Stimulated activated CD8-positive, alpha-beta memory T cell treated with anti-CD3 and anti-CD28 coated beads, Interleukin-4, amount 100 ng/mL, for 4 hours (primary cell): ENCODE measurements at places on chromosomes 7 and 10.

- no peak for DNase-seq
These were observed 509.5 kb downstream of the PLXNA4 start for GRCh38 chr7:132066761-132067171.

GRCh38 chr7:46011059-46011458 is 90.0 kb upstream of the IGFBP3 start:
- no peak for DNase-seq

GRCh38 chr7:12930534-12930933 is 243.1 kb downstream of the ARL4A start:
- DNase-seq: no peak

GRCh38 chr7:146331369-146331768 is 214.8 kb downstream of the CNTNAP2 start:
- DNase-seq: no peak

- DNase-seq: no peak
These were observed 217.2 kb downstream of the REEP3 start for GRCh38 chr10:63738410-63738809.

GRCh38 chr7:26369593-26369992 is 77.9 kb downstream of the SNX10 start:
- DNase-seq: no peak

DNA sequence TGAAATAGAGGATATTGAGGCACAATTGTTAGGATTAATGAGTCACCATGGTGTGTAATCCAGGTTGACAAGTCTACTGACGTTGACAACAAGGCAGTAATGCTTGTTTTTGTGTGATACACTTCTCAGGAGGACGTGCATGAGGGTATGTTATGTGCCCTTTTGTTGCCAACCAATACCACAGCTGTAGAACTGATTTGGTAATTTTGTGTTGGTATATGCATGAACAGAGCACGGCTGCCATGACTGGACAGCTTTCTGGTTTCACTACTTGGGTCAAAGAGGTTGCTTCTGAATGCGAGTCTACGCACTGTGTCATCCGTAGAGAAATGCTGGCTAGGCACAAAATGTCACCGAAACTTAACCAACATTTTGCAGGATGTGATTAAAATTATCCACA is 32.9 kb downstream of the PHTF2 start:
- DNase-seq: no peak

DNA sequence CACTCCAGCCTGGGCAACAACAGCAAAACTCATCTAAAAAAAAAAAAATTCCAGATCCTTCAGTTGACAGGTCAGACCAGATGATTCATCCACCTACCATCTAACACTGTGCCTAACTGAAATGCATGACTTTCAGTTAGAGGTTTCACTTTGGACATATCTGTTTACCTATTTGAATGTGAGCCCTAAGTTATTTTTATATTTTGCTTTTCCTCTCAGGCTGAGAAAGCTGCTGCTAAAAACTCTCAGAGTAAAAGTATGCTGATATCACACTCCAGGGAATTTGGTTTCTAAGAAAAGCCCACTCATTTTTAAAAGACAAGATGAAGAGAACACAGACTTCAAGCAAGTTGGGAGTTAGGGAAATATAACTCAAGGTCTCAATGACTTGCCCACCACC is 126.0 kb downstream of the SGMS1 start:
- DNase-seq: no peak

- no peak for DNase-seq
These were observed 73.4 kb upstream of the CC2D2B start for GRCh38 chr10:95834406-95834805.

DNA sequence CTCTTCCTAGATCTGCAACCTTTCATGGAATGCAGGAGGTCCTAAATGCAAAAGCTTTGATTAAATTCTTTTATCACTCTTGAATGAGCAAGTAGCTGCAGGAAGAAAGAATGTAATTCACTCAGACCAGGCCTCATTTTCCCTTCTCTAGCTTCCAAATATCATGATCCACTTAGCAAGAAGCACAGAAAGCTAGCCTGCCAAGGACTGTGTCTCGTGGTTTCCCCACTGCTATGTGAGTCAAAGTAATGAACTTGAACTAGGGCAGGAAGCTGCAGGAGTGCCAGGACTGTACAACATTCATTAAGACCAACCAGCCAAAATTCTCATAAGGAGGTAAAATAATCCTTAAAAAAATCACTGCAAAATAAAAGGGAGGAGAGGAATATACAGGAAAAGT is 379.2 kb downstream of the CALN1 start:
- DNase-seq: no peak

DNA sequence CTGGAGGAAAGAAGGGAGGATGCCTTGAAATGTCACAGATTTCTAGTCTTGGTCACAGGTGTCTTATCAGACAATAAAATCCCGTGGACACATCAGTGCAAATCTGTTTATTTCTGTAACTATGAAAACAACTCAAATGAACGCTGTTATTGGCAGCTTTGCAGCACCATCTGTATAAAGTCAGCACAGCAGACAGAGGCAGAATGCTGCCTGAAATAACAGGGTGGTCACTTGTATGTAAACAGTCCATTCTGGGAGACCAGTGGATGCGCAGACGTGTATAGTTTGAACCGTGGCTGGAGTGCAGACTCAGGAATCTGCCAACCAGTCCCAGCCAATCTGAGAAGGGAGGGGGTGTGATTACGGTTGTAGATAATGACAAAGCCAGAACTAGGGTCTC is 54.8 kb downstream of the SEC23IP start:
- DNase-seq: no peak

DNA sequence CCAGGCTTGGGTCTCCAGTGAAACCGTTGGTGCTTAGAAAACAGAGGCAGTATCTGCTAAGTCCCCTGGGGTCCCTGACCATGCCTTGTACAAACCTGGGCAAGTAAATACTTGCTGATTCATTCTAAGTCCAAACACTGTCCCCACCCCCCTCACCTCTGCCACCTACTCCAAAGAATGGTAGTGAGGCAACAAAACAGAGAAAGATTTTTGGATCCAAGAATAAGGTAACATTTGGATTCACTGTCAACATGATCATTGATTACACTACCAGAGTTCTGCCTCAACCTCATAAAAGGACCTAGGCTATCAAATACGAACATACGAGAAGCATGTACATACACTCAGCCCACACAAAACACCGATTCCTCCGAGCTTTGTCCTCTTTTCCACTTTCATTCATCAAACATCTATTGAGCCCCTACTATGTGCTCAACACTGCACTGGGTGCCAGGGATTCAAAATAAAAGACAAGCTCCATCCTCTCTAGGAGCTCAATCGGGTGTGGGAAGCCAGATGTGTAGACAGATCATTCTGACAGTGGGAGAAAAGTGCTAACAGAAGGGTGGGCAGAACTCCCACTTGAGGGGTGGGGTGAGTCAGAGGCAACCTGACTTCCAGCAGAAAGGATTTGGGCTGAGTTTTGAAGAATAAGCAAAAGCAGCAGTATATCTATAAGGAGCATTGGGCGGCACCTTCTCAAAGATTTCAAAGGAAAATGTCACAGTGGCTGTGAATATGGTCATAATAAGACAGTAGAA is 71.2 kb downstream of the GFRA1 start:
- no peak for DNase-seq

DNA sequence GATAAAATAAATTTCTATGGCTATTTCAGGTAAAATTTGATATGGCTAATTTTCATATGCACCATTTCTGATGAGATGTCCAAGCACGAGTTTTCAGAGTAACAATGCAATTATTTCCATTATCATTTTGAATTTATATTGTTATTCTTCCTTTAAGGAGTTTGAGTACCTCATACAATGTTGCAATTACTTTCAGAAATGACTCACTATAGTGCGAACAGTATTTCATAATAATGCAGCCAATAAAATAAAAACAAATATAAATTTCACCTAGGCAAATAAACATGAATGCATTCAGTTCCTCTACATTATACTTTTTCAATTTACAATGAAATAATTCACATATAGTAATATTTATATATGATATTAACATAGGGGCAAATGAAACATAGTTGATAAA is 78.8 kb upstream of the LRRN3 start:
- DNase-seq: no peak

DNA sequence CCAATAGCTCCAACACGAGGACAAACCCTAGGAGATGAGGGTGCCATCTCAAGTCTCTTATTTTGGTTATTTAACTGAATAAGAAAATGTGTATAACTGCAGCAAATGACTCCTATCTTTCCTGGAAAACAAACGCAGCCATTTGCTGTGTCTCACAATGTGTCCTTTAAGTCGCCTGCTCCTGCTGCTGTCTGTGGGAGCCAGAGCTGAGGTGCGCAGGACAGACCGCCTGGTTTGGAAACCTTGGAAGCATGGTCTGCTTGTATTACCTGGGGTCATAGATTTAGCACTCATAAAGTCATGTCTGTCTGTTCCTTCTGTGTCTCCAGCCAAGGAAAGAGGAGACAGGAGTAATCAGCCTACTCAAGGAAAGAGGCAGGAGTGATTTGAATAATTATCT is 760.2 kb downstream of the GRID1 start:
- DNase-seq: no peak

DNA sequence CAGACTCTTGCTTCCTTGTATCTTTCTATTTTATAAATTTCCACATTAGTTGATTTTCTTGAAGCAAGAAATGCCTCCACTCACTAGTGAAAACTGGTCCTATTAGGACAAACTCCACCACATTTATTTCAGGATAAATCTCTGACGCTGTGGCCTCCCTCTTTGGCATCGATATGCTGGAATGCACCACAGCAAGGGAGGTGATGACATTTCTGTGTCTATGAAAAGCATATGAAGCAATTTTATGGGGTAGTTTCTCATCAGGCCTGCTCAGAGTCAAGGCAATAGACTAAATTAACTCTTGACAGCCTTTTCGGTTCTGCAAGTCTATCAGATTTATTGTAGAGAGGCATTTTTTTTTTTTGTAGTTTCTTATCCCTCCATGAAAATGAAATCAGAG is 304.4 kb downstream of the ZEB1 start:
- DNase-seq: no peak

DNA sequence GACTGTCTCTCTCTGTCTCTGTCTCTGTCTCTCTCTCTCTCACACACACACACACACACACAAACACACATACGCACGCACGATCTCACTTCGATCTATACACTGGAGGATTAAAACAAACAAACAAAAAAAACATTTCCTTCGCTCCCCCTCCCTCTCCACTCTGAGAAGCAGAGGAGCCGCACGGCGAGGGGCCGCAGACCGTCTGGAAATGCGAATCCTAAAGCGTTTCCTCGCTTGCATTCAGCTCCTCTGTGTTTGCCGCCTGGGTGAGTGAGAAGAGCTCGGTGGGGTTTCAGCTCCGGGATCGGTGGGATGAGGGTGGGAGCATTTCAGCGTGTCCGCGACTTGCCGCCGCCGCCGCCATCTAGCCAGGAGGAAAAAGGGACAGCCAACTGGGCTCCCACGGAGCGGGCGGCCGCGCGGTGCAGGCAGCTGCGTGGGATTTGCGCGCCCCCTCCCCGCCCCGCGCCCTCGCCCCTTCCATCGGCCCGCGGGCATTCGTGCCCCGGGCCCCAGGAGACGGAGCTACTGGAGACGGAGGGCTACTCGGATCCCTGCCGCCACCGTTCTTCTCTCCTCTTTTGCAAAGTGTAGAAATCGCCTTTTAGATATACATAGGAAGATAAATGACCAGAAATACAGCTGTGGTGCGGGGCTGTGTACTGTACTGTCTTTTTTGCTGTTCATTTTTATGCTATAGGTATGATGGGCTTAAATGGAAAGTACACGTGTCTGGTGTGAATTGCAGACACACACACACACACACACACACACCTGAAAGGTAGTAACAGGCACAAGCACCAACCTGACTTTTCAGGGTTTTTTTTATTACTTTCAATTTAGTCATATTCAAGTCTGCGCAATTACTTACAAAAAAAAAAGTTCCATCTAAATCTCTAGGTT is 581 bp downstream of the PTPRZ1 start:
- no peak for DNase-seq

- DNase-seq: no peak
These were observed 170.7 kb upstream of the PLPP4 start for GRCh38 chr10:120286280-120286679.

- DNase-seq: peak; percentile 18
These were observed at the start of gene CREB3L2 for GRCh38 chr7:138001529-138002095. TSS of gene CREB3L2 (minus strand) at chr7:138002086. CDS start at chr7:138001705, 381 bp downstream.

DNA sequence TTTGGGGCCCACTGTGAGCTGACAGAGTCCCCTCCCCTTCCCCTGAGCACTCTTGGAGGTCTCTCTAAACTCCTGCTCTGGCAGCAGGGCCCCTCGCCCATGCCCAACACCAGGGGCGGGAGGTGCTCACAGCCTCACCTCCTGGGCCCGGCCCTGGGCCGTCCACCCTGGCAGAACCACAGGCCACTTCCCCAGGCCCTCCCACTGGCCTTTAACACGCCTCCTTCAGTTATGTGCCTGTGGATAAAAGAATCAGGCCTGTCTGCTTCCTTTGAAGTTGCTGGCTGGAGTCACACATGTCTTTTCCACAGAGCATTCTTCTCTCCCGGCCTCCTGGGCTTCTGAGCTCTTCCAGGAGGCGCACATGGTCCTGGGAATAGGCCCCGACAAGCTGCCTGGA is 10.2 kb downstream of the MYL10 start:
- no peak for DNase-seq

- no peak for DNase-seq
These were observed 4.9 kb downstream of the PILRA start for GRCh38 chr7:100378114-100378755.

- DNase-seq: no peak
These were observed 123.7 kb downstream of the MPP7 start for GRCh38 chr10:28179006-28179742.

- DNase-seq: no peak
These were observed 60.1 kb downstream of the DIP2C start for GRCh38 chr10:629186-629998.

DNA sequence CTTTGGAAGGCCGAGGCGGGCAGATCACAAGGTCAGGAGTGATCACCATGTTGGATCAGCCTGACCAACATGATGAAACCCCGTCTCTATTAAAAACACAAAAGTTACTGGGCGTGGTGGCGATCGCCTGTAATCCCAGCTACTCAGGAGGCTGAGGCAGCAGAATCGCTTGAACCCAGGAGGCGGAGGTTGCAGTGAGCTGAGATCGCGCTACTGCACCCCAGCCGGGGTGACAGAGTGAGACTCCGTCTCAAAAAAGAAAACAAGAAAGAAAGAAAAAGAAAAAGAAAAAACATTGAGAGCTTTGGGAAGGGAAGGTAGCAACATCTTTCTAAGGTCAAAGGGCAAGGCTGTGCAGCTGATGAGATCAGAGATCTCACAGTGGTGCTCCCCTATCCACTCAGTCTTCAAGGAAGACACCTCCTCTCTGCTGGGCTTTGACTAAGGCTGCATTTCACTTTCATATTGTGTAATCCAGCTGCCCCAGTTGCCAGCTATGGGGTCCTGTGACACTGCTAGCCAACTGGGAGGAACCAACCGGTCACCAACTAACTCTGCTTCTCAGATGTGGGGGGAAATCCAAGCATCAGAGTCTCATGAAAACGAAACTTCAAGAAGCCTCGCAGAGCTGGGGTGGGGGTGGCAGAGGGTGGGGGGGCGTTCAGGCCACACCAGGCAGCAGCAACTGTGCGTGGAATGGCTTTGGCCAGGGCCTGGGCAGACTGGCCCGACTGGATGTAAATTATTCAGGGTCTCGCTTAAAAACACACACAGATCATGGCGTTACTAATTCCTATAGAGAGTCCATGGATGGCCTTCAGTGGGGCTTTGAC is 1.5 kb downstream of the IL15RA start:
- DNase-seq: peak; percentile 32
